ENCODE measurements at places on chromosomes 3 and 15.

- no peak for DNase-seq
Measured at GRCh38 chr15:76864586-76864985, 40.6 kb downstream of the SCAPER start.

DNA sequence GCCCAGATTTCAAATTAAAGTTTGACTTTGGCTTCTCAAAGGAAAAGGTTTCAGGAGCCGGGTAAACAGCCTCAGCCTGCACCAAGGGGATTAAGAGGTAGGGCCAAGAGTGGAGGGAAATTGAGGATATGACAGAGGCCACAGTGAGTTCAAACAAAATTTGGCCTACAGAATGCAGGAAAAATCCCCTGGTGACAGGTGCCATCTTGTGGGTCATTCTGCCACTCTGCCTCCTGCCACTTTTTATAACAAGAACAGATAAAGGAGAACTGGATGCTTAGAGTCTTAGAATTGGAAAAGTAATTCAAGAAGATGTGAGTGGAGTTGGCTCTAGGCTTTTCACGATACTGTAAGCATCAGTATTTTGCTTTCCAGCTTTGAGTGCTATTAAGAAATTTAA lies 253.2 kb downstream of the NR2F2 start:
- no peak for DNase-seq

- DNase-seq = no peak
Measured at GRCh38 chr15:42919799-42920518, 619 bp downstream of the TTBK2 start.

DNA sequence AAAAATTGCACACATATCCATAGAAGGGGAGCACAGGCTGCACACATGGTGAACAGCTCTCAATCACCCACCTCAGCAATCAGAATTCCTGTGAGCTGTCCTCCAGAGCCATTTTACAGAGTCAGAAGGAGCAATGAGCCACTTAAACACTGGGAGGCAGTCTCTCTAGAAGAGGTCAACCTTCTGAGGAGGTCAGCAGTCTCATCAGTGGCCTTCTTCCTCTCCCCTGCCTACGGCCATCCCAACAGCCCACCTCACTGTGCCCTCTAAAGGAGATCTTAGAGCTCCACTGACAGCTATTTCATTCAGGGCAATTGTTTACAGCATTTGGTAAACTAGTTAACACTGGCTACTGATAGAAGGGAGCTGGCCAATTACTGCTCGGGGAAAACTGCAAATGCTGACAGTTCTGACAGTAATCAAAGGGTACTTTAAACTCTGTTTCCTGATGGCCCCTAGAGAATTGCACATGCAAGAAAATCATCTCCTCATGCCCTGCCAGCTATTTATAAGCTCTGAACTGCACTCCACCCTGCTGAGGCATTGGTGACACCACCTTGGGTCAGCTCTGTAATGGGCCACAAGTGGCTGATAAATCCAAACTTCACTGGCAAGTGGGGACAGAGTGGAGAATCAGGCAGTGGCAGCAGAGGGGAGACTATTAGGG lies 42.1 kb upstream of the TSPAN3 start:
- DNase-seq = no peak

DNA sequence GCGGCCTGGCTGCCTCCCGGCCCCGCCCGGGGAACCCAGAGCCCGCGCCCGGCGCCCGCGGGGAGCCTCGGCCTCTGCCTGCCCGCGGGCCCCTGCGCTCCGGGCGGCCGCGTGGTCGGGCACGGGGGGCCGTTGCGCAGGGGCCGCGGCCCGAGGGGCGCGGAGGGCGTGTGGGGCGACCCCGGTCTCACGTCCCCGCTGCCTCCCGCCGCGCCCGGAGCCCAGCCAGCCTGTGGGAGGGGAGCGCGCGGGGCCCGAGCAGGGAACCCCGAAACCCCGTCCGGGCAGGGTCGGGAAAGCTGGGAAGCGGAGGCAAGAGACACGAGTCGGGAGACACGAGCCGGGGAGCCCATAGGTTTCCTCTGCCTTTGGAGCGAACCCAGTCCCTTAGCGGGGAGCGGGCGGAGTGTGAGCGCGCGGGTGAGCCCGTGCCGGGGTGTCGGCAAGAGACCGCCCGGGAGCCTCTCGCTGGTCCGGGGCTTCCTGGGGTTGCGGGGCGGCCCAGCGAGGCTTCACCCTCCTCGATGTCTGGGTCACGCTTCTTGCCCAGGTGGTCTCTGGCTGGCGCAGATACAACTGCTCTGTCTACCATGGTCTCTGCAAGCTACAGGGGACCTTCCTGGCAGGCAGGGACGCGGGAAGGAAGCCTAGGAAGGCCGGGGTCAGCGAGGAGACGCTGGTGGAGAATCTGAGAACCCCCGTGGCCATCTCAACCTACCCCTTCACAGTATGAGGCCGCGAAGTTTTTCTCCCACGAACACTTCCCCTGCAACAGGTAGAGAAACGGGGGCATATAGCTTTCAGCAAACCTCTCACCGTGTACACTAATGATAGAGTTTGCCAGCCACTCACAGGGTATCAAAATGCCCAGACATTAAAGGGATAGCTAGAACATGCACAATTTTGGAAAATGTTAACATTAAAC lies 586 bp downstream of the LRRK1 start:
- DNase-seq = no peak

- no peak for DNase-seq
Measured at GRCh38 chr3:13164893-13165492, 91.8 kb upstream of the IQSEC1 start.

DNA sequence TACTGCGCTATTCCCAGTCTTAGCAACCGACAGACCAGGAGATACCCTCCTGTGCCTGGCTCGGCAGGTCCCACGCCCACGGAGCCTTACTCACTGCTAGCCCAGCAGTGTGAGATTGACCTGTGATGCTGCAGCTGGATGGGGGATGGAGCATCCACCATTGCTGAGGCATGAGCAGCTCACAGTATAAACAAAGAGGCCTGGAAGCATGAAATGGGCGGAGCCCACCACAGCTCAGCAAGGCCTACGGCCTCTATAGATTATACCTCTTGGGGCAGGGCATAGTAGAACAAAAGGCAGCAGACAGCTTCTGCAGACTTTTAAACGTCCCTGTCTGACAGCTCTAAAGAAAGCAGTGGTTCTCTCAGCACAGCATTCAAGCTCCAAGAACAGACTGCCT lies 160.3 kb downstream of the ANXA2 start:
- DNase-seq = no peak

DNA sequence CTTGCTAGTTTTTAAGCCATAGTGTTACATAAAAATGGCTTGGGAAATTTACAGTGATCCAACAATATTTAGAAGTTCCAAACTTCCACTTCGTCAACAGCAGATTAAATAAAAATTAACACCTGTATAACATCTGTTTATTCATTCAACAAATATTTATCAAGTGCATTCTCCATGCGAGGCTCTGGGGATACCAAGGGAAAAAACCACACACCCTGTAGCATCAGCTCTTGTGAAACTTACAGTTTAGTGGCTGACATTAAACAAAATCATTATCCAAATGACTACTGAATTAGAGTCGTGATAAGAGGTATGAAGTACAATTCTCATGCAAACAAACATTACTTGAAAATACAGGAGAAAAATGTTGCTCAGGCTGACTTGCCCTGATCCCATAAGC lies 122.9 kb downstream of the DLG1 start:
- DNase-seq = no peak

All from GOT3 (cell line).